GM06990 (cell line): ENCODE measurements at places on chromosomes 2 and 18.

DNA sequence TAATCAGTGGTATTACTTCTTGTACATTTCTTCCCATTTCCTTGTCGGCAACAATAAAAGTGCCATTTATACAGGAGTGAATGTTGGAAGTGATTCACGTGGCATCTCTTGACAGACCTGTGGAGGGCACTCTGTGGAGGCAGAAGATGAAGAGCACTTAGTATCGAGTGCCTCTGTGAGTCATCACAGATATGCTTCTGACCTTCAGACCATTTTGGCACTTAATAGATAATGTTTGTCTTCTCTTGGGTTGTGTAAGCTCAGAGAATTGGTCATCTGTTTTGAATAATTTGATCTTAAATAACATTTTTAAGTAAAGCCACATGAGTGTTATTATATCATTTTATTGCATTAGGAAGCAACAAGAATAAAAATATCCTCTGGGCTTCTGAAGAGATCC is 305.5 kb downstream of the PTPRM start:
- DNase-seq: no peak

- DNase-seq: no peak
Observed at GRCh38 chr2:221335219-221335752, 236.8 kb downstream of the EPHA4 start.

- no peak for DNase-seq
Observed at GRCh38 chr18:7764405-7764804, 197.3 kb downstream of the PTPRM start.

GRCh38 chr2:177900082-177900481 is 172.5 kb downstream of the PDE11A start:
- DNase-seq: no peak

DNA sequence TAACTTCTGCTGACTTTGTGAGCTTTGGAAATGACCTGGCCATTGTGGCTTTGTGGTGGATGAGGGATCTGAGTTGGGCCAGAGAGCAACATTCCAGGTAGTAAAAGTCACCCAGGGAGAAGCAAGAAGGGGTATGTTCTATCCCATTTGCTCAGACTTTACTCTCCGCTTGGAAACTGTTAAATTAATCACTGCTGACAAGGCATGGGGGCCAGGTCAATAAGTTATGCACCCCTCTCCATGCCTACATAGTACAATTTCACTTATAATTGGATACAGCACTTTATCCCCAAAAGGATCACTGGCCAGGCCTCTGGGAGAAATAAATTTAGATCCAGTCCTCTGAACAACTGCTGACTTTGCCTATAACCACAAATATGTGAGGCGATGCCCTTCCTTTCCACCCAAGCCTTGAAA is 92.1 kb downstream of the RPRM start:
- DNase-seq: no peak

DNA sequence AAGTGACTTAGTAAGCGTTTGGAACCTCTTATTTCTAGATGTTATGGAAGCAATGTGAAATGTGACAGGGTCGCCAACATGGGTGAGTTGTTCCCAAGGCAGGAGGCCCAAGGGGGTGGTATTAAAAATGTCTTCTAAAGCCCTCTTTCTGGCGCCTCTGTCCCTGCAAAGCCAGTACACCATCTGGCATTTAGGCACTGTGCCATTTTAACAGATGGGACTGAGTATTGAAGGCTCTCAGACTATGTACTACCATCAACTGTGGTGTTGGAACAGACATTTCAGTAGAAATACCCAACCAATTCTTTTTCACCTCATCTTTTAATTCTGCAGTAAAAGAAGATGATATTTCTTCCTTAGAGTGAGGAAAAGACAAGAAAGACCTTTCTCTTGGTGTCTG is 384.5 kb upstream of the MMADHC start:
- DNase-seq: no peak

- no peak for DNase-seq
Observed at GRCh38 chr18:21134895-21135294, 23.3 kb upstream of the ROCK1 start.
